ENCODE measurements at places on chromosomes 3 and 15.

- DNase-seq: no peak
These were observed 25.7 kb downstream of the GPR15 start for GRCh38 chr3:98557324-98558010.

DNA sequence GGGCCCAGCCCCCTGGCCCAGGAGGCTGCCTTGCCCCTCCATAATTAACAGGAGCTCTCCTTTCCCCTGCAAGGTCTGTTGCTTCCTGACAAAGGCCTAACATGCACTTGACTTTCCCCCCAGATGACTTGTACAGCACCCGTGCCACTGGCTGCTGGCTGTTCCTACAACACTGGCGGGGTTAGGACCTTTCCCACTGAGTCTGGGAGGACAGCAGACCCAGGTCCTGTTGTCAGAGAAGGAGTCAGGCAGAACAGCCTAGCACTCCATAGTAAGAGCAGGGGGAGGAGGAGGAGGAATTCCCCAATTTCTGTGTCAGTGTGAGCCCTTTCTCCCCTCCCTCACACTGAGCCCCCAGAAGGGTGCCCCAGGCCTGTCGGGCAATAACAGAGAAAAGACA is 99.2 kb downstream of the CORO2B start:
- DNase-seq: no peak

DNA sequence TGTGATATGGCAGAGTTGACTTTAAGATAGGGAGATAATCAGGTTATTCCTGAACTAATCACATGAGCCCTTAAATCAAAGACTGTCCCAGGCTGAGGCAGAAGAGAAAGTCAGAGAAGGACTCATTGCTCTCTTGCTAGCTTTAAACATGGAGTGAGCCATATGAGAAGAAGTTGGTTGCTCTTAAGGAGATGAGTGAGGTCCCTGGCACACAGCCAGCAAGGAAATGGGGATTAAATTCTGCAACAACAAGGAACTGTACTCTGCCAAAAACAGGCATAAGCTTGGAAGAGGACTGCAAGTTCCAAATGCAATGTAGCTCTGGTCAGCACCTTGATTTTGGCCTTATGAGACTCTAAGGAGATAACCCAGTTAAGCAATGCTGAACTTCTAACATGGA is 457.0 kb downstream of the PLOD2 start:
- no peak for DNase-seq

GRCh38 chr3:33831053-33831452 is 32.6 kb downstream of the PDCD6IP start:
- no peak for DNase-seq

DNA sequence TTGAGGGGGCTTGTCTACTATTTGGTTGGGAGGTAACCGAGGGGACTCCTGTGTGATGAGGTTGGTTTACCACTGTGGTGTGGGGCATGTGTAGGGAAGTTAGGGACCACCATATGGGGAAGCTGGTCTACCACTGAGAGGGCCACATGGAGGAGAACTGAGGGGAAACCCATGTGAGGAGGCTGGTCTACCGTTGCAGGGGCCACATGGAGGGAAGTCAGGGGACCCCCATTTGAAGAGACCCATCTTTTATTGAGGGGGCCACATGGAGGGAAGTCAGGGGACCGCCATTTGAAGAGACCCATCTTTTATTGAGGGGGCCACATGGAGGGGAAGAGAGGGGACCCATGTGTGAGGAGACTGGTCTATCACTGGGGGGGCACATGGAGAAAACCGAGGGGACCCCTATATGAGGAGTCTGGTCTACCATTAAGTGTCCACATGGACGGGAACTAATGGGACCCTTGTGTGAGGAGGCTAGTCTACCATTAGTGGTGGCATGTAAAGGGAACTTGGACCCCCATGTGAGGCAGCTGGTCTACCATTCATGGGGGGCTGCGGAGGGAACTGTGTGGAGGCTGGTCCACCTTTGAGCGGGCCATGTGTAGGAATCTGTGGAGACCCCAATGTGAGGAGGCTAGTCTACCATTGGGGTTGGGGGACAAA is 165.5 kb downstream of the FBLN2 start:
- peak; percentile 50 for DNase-seq

- no peak for DNase-seq
These were observed 38.4 kb downstream of the CMC1 start for GRCh38 chr3:28279770-28280169.

DNA sequence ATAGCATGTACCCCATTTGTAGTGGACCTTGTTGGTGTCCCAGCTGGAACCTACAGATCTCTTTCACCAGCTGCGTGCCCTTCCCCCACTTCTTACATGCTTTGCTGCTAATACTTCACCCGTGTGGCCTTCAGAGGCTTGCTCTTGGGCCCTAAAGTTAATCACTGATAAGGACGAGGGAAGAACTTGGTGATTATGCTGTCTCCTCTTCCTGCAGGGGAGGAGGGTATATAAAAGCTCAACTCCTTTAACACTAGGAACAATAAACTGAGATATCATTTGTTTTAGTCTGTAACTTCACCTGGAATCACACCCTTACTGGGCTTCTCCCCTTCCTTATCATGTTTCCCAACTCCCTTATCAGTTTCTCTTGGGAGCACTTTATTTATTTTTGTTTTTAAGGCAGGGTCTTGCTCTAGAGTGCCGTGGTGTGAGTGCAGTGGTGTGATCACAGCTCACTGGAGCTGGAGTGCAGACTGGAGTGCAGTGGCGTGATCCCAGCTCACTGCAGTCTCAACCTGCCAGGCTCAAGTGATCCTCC is 43.2 kb upstream of the PIK3R4 start:
- DNase-seq: no peak

- DNase-seq: no peak
These were observed 1.7 kb upstream of the CCR8 start for GRCh38 chr3:39327746-39328349.

- no peak for DNase-seq
These were observed 13.2 kb downstream of the GHRL start for GRCh38 chr3:10279384-10280176.

DNA sequence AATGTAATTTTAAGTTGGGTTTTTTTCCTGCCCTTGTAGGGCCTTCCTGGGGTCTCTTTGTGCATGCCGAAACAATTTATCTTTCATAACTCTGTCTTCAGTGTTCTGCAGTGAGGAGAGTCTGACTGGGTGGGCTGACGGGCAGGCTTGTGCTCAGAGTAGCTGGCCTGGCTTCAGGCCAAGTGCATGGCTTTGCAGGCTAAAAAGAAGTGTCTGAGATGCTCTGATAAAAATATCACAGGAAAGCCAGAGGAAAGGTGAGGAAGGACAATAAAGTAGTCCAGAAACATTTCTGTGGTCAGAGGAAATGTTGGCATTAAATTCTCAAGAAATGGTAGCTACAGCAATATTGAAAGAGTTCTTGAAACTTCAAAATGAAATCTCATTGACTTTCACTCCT is 25.5 kb downstream of the ST3GAL6 start:
- DNase-seq: no peak

GRCh38 chr15:67114846-67115585 is 49.6 kb downstream of the SMAD3 start:
- no peak for DNase-seq

GRCh38 chr15:68843425-68844311 is 23.0 kb upstream of the ANP32A start:
- DNase-seq: no peak

GRCh38 chr3:163538387-163538786 is 1539.9 kb downstream of the SI start:
- DNase-seq: no peak

- DNase-seq: peak; percentile 32
These were observed 42.9 kb downstream of the CFAP20DC start for GRCh38 chr3:59006634-59007517.

- DNase-seq: no peak
These were observed 5.6 kb downstream of the WDR82 start for GRCh38 chr3:52272831-52273230.

DNA sequence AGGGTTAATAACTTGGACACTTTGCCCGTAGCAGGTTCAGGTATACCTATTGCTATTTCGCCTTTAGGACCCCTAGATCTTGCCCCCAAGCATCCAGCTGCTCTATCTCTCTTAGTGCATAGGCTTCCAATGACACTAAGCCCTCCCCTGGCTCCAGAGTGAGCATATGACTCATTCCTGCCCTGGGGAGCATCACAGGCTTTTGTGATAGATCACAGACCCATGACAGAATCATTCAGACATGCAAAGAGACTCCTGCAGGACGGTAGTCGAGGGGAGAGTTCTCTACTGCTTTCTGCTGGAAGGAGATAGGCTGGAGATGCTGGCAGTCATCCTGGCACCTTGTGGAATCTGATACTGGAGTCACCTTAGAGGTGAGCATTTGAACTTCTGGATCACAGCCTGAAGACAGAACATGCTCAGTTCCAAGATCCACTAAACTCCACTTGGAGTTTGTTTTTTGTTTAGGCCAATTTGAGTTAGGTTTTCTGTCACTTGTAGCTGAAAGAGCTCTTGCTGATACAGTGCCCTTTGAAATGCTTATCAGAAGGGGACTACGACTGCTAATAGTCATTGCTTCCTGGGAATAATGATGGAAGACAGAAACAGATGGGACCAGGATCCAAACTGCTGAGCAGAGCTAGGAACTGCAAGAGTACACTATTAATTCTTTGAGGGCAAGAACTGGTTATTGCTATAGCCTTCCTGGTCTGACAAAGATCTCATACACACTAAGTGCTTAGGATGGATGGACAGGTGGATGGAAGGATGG is 11.0 kb downstream of the LYSMD2 start:
- peak; percentile 59 for DNase-seq

DNA sequence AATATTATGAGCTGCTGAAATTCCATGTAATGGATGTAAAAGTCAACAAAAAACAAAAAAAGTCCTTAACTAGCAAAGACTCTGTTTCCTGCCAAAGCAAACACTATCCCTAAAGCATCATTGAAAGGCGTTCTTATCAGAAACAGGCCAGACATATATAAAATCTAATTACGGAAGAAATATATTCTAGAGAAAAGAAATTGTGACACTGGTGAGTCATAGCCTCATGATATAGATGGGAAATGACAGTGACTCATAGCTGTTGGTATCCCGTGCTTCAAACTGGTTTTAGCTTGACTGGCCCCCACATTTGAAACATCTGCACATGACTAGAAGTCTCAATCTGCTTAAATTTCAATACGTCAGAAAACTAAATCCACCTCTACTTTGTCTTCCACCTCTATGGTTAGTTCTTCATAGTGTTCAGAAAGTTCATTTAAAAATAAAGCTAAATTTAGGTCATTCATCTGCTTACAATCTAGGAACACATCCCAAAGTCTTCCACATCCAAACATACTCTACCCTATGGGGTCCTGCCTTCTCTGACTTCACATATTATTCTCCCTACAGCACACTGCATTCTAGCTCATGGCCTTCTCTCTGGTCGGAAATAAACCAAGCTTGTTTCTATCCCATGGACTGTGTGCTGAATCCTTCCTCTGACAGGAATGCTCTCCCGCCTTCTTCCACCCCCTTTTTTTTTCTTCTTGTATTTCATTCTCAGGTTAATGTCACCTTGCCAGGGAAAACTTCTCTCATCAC is 456.3 kb upstream of the ARRDC4 start:
- no peak for DNase-seq

- no peak for DNase-seq
These were observed 9.4 kb downstream of the SEMA3G start for GRCh38 chr3:52435246-52436101.

DNA sequence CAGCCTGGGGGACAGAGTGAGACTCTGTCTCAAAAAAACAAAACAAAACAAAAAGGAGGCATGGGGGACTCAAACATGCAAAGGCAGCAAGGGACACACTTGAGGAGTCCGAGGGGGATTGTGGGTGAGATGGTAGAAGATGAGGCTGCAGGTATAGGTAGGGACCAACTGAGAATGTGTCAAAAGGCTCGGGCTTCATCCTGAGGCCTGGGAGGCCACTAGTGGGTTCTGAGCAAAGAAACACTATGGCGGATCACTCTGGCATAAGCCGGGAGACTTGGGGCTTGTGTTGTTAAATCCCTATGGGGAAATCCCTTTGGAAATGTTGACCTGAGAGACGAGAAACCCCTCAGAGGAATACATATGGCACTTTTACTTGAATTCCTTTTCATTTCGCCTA is 21.2 kb downstream of the ZNF710 start:
- peak; percentile 59 for DNase-seq

DNA sequence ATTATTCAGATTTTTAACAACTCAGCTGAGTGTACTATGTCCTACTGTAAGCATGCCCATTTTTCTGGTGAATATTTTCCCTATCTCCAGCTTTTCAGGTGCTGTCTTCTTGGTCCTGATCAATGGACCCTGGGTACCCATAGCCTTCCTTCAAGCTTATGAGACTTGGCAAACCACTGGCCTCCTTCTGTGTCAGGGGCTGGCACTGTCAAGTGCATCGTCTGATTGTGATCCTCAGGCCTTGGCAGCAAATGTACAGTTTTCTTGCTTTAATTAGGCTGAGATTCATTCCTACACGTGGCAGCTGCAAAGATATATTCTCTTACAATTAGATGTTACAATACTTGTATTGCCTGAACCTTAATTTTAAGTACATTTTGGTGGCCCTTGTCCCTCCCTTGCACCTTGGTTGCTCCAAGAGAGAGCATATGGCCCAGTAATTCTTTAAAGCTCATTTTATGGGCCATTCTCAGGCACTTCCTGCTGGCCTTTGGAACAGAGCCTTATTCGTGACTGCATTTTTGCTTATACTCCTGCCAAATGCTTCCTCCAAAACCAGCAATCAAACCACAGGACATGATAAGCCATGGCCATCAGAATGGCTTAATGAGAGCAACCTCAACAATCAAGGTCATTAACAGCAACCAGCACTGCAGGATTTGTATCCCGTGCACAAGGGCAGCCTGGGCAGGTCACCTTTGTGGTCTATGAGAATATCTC is 179.9 kb downstream of the CNTN6 start:
- no peak for DNase-seq

DNA sequence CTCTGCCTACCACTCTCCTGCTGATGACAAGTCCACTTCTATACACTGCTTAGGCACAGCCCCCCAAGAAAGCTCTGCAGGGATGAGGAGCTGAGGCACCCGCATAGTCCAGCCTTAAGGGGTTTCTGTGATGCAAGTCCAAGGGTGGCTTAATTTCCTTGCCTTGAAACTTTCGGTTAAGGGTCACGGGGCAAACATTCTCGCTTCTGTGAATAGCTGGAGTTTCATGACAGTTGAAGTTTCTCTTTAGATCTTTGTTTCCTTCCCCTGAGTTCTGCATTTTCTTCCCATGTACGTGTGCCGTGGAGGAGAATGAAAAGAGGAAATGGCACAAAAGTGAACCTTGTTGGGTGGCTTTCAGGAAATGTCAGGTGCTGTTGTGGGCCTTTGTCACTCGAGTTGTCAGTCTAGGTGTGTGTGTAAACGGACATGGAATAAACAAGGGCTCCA is 7.0 kb downstream of the GPR160 start:
- no peak for DNase-seq

All from lower leg skin (tissue), 4 donors.